ENCODE measurements at places on chromosomes 2 and 18.

- DNase-seq = no peak
These were observed 18.0 kb downstream of the LRP1B start for GRCh38 chr2:142112757-142113221.

- no peak for DNase-seq
These were observed 4.5 kb upstream of the GAL3ST2 start for GRCh38 chr2:241772063-241772499.

DNA sequence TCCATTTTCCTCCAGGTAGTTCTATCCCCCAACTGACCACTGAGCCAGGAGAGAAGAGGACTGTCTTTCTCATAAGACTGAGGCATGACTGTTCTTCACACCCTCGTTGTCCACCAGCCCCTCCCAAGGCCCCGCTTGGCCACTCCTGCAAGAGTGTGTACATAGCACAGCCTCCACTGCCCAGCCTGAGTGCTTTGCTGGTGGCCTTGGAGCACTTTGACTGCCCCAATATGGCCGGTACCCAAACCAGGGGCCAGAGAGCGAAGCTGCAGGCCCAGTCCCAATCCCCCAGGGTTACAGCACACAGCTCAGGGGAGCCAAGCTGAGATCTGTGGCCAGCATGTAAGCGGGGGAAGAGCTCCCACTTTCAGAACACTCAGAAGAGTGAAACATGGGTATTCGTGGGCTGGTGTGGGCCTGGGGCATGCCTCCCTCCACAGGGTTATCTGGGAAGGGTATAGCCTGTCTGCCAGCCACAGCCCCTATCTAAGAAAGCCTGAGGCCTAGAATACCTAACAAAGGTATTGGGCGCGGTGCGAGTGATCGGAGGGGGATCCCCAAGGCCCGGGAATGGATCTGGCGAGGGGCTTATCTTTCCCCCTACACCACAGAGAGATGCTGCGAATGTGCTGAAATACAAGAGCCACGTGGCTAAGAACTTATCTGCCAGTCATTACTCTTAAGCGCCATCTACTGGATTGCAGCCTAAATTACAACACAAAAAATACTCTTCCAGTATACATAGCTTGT lies 163.8 kb downstream of the WDPCP start:
- peak; percentile 39 for DNase-seq

DNA sequence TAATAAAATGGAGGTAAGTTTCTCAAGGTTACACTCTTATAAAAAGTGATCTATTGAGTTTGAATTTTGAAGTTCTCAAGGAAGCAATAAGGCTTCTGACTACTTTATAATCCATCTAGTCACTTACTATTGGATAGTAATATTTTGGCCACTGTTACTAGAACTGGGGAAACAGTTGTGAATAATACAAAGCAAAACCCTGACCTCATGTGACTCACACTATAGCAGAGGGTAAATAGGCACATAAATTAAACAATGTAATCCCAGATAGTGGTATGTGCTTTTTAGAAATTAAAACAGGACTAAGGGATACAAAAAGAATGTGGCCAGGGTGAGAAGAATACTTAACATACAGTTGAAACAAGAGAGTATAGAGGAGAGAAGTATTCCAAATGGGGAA lies 78.6 kb downstream of the CALCRL start:
- DNase-seq = no peak

DNA sequence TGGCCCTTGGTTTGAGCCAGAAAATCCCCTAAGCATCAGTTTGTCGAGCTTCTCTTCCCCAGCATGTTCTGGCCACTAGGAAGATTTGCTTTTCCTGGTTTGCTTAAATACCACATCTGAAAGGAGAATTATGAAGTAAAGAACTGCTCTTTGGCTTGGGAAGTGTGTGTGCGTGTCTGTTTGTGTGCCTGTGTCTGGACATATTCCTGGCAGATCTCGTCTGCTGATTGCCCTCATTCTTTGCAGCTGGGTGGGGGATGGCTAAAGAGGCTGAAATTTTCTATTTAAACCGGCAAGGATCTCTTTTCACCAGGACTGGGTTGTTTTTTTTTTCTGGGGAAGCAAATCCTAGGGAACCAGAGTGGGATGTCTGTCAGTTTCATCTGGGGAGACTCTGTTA lies 57.3 kb upstream of the MBOAT2 start:
- DNase-seq = no peak

DNA sequence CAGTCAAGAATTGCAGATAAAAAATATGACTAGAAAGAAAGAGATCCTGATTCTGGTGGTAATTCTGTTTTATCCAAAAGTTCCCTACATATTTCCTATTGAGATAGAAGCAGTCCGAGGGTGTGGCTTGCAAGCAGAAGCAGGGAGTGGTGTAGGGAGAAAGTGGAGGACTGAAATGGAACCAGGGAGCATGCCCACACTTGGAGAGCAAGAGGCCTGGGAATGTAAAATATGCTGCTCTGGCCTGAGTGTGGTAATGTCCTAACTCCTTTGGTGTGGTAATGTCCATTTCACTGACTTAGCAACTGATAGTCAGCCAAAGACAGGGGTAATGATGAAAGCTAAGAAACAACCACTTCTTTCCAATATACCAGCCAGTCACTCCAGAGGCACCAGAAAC lies 30.1 kb upstream of the FMNL2 start:
- no peak for DNase-seq

GRCh38 chr2:102063487-102063911 lies 71.7 kb downstream of the IL1R2 start:
- no peak for DNase-seq

DNA sequence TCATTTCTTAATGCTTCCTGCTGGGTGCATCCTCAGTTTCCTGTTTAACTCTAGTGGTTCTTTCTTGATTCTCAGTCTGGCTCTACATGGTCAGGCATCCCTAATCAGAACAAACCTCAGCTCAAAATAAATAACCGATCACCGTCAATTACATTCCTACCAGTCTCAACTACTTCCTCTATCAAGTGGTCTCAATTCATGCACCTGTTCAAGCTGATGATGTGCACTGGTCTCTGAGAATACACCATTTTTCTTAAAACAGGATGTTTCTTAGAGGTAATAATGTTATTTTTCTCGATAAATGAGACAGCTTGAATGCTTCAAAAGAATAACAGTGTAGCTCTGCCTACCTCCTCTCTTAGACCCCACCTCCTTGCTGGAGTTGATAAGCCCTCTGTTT lies 420.9 kb downstream of the SOCS6 start:
- no peak for DNase-seq

DNA sequence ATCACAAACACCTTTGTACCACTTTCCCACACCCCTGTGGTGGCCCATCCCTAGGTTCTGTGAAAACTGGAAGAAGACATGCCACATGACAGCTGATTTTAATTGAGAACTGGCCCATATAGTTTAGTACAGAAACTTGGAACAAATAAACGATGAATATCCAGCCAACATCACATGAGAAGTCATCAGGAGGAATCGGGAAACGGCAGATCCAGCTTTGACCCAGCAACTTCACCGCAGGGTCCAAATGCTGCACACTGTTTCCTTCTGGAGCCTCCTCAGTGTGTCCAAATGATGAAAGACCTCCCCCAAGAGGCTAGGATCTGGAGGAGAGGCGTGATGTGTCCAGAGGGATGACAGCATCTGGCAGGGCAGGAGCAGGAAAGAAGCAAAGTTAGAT lies 75.5 kb downstream of the COPS8 start:
- no peak for DNase-seq

DNA sequence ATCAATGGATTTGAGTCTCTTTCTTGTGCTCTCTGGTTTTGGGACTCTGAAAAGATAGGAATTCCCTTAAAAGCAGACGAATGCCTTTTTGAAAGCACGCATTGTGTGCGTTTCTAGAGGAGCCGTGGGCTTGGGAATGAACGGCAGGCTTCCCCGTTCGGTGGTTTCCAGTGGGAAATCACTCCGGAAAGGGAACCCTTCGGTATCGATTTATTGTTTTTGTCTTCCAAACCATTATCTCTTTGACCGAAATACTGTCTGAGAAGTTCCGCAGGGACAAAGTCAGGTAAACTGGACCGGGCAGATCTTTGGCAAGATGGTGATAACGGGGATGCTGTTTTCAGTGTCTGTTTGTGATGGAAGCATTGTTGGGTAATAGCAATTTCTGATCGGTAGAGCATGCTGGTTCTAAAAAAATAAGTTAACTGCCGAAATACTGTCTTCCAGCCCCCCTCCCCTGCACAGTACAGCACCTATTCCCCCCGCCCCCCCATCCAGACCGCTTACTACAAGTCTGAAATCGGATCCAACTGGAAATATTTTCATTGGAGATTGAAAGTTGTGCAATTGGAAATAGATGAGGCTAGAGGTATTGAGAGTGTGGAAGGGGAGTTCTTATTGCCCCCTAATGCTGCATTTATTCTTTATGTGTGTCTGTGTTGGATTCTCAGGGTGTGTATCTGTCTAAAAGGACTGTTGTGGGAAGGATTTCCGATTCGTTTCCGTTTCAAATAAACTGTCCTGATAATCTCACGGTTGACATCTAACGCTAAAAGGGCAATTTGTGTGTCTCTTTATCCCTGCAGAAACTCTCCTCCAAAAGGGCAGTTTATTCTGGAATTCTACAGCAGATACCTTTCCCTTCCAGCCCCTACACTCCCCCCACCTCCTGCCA lies 635 bp downstream of the SETBP1 start:
- no peak for DNase-seq

DNA sequence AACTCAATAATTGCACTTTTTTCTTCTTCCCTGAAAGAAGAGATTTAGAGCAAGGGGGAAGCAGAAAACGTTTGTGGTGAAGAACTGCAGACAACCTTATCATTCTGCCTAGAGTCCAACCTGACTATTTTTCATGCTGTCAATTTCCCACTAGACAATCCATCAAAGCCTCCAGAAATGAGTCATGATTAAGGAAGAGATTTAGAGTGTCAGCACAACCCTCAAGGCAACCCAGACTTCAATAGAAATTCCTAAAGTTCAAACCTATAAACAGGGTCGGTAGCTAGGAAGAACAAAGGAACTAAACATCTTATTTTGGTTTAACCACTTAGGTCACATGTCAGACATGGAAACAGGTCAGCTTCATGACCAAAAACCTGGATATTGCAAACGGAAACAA lies 86.9 kb downstream of the SLC25A12 start:
- DNase-seq = no peak

GRCh38 chr18:65124633-65125032 lies 626.2 kb upstream of the CDH7 start:
- no peak for DNase-seq

GRCh38 chr2:234157817-234158588 lies 107.5 kb downstream of the SPP2 start:
- no peak for DNase-seq

DNA sequence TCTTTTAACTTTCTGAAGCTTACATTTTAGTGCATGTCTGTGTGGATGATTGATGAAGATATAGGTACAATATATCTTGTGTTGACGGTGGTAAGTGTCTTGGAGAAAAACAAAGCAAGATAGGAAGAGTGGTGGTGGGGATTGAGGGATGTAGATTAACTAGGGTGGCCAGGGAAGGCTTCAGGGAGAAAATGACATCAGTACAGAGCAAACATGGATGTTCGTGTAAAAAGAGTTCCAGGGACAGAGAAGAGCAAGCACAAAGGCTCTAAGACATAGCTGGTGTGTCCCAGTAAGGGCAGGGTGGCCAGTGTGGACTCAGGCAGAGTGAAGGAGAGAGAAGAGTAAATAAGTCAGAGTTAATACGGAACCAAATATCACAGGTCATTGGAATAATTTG lies 2.7 kb upstream of the CERS6 start:
- no peak for DNase-seq

DNA sequence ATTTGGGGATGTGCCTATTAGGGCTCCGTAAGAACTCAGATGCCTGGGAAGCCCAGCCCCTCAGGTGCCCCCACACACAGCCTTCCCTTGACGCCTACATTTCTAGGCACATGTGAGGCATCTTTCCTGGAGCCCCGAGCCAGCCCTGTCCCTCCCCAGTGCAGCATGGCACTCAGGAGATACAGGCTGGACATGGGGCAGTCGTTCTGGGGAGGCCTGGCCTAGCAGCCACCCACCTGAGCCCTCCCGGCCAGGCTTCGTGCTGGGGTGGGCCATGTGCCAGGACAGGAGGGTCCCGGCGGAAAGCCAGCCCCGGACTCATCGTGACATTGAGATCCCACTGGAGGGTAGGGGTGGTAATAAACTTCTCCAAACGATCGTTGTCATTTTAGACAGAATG lies 15.2 kb downstream of the BOK start:
- no peak for DNase-seq

- no peak for DNase-seq
These were observed 24.4 kb upstream of the GPR39 start for GRCh38 chr2:132392221-132392620.

DNA sequence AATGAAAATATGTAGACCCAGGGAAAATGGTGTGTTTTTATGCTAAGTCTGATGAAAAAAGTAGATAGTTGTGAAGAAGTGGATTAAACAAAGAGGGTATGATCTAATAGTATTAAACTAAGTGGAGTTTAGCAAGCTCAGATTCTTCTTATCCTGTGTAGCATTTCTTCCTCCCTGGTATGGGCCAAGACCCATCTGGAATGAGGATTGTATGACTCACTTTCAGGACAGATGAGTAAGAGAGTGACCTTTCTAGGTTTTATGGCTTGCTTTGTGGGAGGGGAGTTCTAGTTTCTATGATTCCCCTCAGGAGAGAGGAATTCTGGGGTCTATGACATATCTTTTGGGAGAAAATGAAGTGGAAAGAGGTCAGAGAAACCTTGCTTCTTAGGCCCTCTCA lies 550.1 kb downstream of the SPAG16 start:
- no peak for DNase-seq

DNA sequence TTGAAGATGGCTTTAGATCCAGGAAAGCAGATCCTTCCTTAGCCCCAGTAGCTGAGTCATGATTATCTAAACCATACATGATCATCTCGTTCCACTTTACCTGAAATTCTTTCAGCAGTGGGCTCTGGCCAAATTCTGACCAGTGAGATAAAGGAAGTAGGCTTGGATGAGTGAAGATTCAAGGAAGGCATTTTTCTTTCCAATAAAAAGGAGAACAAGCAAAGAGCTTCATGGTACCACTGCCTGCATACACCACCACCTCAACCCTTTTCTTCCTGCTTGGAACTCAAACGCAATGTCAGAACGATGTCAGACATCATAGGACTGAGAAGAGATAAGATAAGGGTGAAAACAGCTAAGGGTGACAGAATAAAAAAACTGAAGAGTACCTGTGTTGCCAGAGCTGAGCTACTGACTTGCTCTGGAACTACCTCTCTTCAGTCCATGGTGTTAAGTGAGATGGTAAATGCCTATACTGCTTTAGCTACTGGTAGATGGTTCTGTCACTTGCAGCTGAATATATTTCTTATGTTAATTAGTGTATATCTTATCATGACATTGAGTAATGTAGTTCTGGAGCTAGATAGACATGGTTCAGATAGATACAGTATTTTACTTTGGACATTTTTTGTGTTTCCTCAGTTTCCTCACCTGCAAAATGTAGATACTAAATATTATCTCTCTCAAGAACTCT lies 58.7 kb upstream of the ACVR1 start:
- DNase-seq = no peak

GRCh38 chr2:207478572-207478971 lies 51.2 kb upstream of the CREB1 start:
- no peak for DNase-seq

GRCh38 chr2:126616606-126617069 lies 39.3 kb upstream of the GYPC start:
- DNase-seq = no peak
